Activated naive CD8-positive, alpha-beta T cell treated with anti-CD3 and anti-CD28 coated beads, Interleukin-2, amount 10 ng/mL, durations not matched to agents 7 days and 5 days (primary cell): ENCODE measurements at places on chromosomes 4 and X. TPM values are rescaled to one million over a fixed set of nuclear protein-coding genes. Genes with fewer than 3 reads are reported as not detected.

The CYSLTR1 gene
- 4.1 TPM for total RNA-seq

The AMOT gene
- total RNA-seq = 1.8 TPM

The FGF2 gene
- total RNA-seq = not detected

The RAB41 gene
- total RNA-seq = not detected

The KLF8 gene
- total RNA-seq = 2.9 TPM

The HSD17B13 gene
- total RNA-seq = 0.44 TPM

The MYL5 gene
- 21.5 TPM for total RNA-seq

The FHIP1A gene
- total RNA-seq = 0.45 TPM

DNA sequence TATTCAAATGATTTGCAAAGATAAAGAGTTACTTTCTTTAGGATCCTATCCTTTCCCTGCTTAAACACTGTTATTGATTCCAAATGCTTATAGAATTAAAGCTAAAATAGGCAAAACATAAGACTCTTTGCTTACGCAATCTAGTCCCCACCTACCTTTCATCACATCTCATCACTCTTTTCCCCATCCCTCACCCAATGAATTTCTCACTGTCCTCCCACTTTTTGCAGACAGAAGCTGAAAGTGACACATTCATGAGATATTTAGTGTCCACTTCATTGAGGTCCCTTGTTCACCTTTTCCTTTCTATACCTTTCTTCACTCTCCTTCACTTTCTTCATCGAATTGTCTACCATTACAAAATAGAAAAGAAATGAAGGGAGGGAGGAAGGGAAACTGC, 424 bp downstream of the SATL1 start:
- DNase-seq = no peak

DNA sequence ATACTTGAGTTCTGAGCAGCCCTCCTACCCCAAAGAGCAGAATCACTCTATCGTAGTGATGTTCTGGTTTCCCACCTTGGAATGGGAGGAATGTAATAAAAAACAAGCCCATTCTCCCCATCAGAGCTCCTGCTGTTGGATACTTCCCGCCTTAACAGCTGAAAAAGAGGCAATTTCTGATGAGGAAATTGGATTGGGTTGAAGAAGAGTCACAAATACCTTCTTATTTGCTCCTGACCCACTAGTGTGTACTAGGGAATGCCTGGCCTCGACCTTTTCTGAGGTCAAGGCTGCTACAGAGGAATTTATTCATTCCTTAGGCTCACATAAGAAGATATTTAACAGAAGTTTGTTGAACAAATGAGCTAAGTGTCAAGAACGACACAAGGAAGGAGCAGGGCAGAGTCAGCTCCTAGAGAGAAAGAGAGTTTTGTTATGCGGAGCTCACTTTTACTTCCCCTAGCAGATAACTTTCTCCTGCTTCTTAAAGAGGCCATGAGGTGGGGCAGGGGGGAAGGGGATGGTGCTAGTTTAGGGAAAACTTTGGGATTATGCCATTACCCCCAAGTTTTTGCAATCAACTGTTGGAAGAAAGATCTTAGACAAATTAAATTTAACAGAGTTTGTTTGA, 273.8 kb upstream of the CLNK start:
- DNase-seq = no peak

DNA sequence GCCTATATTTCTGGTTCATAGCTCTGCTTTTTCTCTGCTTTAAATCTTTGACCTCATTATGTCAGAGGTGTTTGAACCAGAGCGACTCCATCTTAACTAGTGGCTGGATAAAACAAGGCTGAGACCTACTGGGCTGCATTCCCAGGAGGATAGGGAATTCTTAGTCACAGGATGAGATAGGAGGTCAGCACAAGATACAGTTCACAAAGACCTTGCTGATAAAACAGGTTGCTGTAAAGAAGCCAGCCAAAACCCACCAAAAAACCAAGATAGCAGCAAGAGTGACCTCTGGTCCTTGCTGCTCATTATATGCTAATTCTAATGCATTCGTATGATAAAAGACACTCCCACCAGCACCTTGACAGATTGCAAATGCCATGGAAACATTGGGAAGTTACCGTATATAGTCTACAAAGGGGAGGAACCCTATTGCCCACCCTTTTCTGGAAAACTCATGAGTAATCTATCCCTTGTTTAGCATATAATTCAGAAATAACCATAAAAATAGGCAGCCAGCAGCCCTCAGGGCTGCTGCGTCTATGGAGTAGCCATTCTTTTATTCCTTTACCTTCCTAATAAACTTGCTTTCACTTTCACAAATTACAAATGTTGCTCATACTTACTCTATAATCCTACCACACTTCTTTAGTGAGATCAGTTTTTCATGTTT, 193.9 kb downstream of the NAF1 start:
- DNase-seq = no peak

DNA sequence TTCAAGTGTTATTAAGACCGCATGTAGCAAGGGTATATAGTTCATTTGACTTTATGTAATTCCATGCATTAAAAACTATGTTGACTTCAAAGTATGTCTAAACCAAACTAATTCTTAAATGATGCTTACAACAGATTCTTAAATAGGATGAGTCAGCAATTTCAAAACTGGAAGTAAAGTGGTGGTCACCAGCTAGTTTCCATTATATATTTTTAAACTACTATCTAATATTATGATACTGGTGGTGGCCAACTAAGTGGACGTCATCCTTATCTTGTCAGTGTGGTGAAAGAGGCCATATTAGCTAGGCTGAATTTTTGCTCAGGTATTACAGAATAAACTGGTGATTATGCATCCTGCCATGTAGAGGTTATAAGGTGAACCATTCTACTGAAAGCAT, 1.2 kb downstream of the IL15 start:
- no peak for DNase-seq

- DNase-seq = no peak
These were observed 146.2 kb downstream of the KCNIP4 start for GRCh38 chr4:21802406-21802805.

- DNase-seq = no peak
These were observed 99.6 kb downstream of the GRIA2 start for GRCh38 chr4:157320092-157320491.

DNA sequence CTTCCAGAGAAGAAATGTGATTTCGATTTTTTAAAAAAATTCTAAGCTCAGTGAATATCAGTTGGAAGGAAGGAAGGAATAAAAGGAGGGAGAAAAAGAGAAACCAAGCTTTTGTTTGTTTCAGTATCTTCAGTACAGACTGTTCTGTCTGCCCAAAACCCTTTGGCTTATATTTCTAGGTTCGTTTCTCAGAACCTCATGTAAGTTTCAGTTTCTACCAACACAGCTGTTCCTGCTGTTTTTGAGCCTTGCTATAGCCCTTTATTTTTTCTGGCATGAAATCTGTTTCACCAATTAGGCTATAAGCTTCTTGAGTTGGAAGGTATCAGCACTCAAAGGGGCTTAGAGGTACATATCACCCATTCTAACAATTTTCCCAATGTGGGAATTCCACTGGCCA, 157.9 kb downstream of the GBA3 start:
- no peak for DNase-seq

- no peak for DNase-seq
These were observed 1.6 kb downstream of the REST start for GRCh38 chr4:56909086-56909894.

DNA sequence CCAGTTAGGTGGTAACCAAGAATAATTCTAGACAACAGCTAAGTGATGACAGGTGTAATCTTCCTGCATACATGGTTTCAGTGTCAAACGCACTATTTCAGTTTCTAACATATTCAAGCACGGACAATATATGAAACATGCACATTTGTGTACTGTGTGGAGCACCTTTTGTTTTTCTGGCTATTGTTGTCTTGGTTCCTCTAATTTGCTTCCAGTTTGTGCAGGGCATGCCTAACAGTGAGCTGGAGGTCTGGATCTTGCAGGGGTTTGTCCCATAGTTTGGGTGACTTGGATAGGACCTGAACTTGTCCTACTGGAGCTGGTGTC, 70.5 kb upstream of the TBC1D9 start:
- DNase-seq = no peak

DNA sequence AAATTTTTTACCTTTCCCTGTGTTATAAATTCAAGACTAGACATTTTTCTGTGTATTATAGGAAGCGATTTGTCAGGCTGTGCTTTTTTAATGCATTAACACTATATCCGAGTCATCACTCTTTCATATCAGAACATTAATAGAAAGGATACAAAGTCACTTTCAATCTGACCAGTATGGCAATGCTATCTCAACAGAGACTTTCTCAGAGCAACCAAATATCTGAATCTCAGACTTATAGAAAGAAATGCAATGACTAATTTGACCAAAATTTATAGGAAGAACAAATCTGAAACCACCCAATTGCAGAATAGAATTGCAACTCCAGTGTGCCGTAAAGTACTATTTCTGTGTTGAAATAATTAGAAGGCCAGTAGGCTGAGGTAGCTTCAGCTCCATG, 473 bp upstream of the TKTL2 start:
- DNase-seq = no peak

DNA sequence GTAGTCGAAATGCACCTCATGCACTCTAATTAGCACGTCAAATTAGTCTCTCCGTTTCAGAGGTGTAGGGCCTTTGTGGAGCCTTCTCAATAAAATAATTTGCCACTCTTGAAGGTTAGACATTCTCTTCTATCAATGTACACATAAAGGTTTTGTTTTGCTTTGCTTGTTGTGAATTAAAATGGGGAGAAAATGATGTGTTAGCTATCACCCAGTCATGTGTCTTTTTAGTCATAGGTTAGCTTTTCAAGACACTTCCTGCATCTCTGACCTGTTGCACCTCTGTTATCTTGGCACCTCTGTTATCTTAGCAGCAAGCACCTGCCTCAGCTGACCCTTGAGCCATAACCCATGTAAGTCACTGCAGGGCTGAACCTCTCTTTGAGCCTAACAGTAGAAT, 936 bp downstream of the TMEM144 start:
- DNase-seq = no peak

GRCh38 chr4:34731070-34731469, 1513.2 kb downstream of the ARAP2 start:
- DNase-seq = no peak

GRCh38 chr4:99293357-99293756, 2.6 kb upstream of the ADH1A start:
- no peak for DNase-seq

- DNase-seq = no peak
These were observed 52.7 kb downstream of the ADGRA3 start for GRCh38 chr4:22463179-22463578.

DNA sequence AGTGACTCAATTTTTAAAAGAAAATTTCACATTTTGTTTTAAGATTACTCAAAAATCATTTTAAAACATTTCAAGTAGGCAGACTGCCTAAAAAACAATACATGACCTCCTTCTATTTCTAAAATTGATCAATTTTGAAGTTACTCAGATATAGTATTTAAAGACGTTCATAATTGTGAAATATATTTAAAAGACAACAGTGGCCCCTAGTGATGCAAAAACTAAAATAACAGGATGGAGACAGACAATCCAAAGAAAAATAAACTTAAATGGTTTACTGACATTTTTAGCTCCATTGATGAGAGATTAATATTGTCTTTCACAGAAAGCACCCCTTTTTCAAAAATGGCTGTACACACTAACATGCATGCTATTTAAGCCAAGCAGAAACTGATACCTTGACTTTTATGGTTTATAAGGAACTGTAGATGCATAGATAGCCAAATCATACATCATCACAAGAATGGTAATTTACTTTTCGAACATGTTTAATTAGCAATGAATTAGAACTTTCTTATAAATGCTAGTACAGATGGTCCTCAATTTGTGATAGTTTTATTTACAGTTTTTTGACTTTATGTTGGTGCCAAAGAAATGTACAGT, 69.8 kb upstream of the FAT4 start:
- DNase-seq = no peak

DNA sequence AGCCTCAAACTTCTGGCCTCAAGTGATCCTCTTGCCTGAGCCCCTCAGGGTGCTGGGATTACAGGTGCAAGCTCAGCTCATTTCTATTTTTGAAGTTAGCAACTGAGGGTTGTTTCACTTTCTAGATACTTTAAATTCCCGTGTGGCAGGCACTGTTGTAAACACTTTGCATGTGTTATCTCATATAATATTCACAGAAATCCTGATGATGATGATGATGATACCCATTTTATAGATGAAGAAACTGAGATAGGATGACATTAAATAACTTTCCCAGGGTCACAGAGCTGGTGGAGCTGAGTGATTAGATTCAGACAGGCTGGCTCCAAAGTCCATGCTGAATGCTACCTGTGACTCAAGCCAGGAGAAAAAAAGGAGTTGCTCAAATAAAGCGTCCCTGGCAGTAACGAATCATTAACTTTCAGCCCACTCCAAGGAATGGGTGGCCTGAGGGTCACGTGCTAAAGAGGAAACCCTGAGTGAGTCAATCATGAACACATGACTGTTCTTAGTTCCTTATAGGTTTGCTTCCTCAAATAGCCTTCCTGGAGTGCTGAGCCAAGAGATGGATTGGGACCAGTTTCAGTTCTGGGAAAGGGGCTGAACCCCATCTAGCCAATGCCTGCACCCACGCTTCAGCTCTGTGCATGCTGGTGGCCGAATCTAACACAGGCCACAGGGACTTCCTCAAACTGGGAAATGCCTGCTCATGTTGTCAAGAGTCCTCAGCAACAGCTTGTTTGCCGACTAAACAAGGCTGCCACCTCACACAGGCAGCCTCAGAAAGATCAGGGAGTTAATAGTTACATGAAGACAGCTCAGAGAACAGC, 52.8 kb downstream of the RBM47 start:
- no peak for DNase-seq

DNA sequence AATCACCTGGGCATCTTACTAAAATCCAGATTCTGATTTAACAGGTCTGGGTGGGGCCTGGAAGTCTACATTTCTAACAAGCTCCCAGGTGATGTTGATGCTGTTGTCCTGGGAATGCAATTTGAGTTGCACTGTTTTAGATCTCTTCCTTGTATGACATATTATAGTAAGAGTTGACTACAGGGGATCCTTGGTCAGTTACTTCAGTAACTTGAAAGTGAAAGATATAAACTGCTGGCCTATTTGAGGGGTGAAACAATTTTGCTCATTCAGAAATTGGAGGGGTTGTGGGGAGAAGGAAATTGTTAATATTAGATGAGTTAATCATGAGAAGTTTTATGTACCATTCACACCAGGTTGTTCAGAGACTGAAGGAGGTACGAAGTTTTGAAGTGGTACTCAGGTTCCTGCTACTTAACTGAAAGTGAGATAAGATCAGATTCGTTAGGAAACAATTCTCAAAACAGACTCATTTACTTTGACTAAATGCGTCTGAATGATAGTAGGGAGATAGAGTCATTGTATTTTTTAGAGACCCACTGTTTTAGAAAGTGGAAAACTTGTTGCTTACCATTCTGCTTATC, 12.5 kb downstream of the SH2D1A start:
- DNase-seq = no peak

DNA sequence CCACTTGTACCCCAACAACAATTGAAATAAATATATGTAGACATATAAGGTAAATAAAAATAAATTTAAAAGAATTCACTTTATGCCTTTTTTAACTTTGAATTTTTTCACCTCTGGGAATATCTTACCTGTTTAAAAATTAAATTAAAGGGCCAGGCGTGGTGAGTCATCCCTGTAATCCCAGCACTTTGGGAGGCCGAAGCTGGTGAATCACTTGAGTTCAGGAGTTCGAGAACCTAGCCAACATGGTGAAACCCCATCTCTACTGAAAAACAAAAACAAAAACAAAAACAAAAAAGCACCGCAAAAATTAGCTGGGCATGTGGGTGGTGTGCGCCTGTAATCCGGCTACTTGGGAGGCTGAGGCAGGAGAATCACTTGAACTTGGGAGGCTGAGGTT, 164.8 kb downstream of the AASDH start:
- no peak for DNase-seq
